Nephron progenitor cell (in vitro differentiated cells): ENCODE measurements at places on chromosomes 7 and 10.

- no peak for DNase-seq
Measured at GRCh38 chr10:43938810-43939209, 290.1 kb upstream of the ZNF32 start.

DNA sequence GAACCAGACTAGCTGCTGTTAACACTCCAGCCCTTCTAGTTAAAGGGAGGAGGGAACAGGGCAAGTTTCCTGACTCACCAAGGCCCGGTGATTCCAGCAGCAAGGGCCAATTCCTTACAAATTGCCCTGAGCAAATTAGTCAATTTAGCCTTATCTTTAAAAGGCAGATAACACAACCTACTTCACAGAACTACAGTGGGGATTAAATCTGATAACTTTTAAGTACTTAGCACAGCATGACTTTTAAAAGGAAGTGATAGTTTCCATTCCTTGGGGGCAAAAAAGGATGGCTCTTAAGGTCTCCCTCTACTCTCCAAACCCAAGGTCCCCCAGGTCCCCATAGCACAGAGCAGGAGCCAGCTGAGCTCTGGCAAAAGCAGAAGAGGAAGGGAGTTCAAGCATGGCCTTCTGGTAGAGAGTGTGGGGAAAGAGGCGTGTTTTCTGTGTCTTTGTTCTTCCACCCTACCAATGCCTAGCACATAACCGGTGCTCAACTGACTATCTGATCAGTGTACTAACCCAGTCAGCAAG is 4.0 kb downstream of the CDCA7L start:
- DNase-seq: no peak

DNA sequence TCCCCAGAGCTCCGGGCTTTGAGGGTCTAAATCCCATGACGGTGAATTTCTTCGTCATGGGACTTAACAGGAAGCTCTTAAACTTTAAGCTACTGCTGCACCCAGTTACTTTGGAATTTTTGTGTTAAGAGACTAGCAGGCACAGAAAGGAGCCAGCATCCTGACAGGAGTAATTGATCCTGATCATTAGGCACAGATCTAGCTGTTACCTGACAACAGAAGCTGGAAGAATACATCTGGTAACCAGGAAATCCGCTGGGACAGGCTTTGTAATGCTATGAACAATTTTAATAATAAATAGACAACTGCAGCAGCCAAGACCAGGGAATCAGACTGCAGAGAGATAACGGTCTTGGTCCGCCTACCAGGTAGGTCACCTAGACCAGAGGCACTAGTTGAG is 210.9 kb downstream of the DGKI start:
- DNase-seq: no peak

DNA sequence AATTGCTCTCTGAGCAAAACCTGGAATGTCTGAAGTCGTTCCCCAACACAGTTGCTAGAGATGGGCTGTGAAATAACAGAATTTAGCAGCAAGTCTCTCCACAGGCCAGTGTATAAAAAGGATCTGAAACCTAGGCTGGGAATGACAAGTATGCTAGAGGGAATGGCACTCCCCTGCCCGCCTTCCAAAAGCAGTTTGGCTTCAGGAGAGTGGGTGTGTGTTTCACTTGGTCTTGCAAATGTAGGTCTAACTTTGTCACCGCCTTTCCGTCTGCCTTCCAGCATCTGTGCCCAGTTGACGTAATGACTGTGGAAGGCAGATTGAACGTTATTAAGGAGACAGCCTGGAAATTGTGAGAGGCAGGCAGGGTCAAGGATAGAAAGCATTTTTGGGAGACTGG is 18.0 kb upstream of the MTURN start:
- no peak for DNase-seq

GRCh38 chr10:11472158-11472753 is 139.2 kb downstream of the USP6NL start:
- DNase-seq: peak; percentile 77

GRCh38 chr10:4373612-4374011 is 452.4 kb upstream of the AKR1E2 start:
- DNase-seq: no peak

DNA sequence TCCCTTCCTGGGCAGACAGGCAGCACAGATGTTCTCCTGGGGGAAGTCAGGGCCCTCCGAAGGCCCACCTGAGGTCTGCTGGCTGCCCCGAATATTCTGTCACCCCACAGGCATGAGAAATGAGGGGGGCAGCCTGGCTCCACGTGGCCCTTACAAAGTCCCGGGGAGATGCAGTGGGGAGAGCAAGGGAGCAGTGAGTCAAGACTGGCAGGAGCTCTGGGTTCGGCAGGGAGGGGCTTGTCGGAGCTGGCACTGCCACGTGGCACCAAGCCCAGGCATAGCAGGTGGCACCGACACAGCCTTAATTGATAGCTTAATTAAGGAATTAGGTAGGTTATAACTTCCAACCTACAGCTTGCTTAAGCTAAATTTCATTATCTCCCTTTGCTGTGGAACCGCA is 163.9 kb downstream of the USP6NL start:
- DNase-seq: no peak

DNA sequence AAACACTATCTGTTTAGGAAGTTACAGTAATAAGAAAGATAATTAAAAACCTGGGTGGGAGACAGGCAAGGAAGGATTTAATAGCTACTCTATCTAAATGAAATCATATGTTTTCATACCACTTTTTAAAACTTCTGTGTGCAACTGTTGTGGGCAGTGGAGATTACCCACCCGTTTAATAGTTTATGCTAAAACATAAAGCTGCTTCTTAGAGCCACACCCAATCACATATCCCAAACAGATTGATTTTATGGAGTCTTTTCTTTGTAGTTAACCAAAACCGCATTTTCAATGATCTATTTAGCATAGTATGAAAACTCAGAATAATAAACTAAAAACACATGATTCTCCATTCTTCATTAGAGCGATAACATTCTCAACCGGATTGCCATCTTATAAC is 304.1 kb downstream of the AGMO start:
- DNase-seq: no peak

DNA sequence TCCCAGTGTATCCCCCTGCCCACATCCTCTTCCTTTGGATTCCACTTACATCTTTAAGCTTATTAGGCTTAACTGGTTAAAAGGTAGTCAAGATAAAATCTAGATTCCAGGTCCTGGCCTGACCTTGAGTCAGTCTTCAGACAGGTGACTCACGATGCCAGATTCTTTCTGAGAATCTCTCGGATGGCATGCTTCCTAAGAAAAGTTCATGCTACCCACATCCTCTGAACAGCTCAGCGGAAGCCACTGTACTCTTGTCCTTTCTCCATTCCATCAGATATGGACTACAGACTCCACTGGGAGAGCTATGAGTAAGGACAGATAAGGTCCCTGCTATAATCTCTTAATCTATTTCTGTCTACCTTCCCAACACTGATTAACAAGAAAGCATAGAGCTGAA is 43.4 kb downstream of the DNMBP start:
- DNase-seq: no peak

DNA sequence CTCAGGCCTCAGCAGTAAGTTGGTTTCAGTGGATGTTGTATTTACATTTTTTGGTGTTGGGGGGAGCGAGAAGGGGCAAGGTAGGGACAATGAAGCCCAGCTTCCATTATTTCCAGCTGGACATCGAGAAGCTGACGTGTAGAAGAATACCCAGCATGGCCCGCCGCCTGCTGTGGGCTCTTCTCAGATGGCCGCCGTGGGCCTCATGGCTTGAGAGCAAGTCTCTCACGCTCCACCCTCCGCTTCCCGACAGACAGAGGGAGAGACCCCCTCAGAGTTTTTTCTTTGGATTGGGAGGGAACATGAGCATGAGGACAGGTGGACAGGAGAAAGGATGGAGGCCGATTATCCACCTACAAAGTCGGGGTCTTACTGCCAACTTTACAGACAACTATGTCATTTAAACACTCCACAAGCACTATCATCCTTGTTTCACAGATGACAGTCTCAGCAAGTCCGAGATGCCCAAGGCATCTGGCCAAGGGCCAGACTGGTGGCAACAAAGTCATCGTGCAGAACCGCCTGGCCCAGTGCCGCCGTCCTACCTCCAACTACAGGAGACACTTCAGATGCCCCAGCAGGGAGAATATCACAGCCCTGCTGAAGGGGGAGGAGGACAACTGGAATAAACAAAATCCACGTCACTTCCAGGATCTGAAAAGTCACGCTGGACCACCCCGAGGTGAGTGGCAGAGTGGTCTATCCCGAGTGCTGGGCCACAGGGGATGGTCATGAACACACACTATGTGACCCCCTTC is 195.9 kb downstream of the DIP2C start:
- no peak for DNase-seq

- no peak for DNase-seq
Measured at GRCh38 chr10:21895932-21896331, 107.6 kb downstream of the DNAJC1 start.

GRCh38 chr10:64113792-64114191 is 592.6 kb downstream of the REEP3 start:
- DNase-seq: no peak

- no peak for DNase-seq
Measured at GRCh38 chr10:71156436-71156835, 55.9 kb upstream of the UNC5B start.

GRCh38 chr7:3240826-3241430 is 60.1 kb upstream of the SDK1 start:
- no peak for DNase-seq

DNA sequence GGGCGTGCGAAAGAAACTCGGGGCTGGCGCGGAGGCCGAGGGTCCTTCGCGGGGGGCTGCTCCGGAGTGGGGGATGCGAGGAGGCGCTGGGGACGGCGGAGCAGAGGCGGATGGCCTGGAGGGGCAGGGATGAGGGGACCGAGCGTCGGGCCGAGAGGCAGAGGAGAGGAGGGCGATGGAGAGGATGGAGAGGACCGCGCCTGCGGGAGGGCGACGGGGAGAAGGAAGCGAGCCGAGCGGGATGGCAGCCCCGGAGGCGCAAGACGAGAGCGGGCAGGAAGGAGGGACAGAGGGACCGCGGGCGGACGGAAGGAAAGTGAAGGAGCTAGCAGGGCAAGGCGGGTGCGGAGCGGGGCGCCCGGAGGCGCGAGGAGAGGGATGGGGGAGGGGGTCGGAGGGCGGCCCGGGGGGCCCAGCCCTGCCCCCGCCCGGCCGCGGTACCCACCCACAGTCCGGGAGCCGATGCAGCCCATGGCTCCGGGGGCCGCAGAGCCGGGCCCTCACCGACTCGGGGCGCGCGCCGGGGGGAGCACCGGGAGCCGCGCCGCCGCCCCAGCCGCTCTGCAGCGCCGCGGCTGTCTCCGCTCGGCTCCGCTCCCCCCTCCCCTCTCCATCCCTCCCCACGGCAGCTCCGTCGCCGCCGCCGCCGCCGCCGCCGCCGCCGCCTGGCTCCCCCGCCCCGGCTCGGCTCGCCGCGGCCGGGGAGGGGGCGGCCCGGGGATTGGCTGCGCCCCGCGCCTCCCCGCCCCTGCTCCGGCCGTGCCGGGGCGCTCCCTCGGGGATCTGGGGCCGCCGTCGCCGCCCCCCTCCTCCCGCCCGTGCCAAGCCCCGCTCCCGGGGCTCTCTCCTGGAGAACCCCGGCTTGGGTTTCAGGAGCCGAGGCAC is at the start of gene FAM131B:
Gene FAM131B (minus strand): TSS at position 583 of the 885 bp plus-strand sequence. CDS start 110 bp downstream, at position 473.
- peak; percentile 57 for DNase-seq

- no peak for DNase-seq
Measured at GRCh38 chr10:103853428-103854264, 1.7 kb downstream of the SH3PXD2A start.

GRCh38 chr7:150876817-150877526 is 24.7 kb downstream of the AOC1 start:
- DNase-seq: peak; percentile 67

- DNase-seq: no peak
Measured at GRCh38 chr10:2619916-2620315, 447.4 kb upstream of the PFKP start.

GRCh38 chr10:131748191-131748590 is 152.6 kb upstream of the PPP2R2D start:
- DNase-seq: no peak

- no peak for DNase-seq
Measured at GRCh38 chr7:153030976-153031375, 271.4 kb downstream of the ACTR3B start.

DNA sequence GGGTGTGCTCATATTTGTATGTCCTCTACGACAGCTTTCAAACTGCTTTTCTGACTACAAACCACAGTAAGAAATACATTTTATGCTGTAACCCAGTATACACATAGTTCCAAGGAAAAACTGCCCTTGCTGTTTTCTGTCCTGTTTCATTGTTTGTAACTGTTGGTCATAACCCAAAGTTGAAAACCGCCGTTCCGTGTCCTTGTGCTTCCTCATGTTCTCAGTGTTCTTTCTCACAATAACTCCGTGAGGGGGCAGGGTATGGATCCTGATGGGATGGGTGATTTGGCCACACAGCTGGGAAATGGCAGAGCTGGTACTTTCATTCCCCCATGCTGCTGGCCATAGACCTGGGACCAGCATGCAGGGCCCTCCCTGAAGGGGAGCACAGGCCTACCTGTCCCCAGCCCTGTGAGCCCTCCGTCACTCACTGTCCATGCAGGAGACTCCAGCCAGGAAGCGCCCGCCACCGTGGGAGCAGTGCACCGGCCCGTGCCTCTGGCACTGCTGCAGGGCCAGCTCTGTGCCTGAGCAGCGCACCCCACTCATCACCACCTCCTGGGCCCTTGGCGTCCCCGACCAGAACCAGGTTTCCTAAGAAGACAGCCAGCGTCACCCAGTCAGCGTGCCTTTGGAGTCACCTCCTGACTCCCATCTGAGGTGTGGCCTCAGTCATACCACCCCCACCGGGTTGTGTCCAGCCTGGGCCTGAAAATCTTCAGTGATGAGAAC is 12.7 kb downstream of the LOXL4 start:
- no peak for DNase-seq

- no peak for DNase-seq
Measured at GRCh38 chr7:29184599-29184998, 10.0 kb upstream of the CHN2 start.
